Vagina (tissue), 2 donors: ENCODE measurements at places on chromosomes 12 and 14.

GRCh38 chr12:115867854-115868253 is 409.6 kb downstream of the MED13L start:
- no peak for DNase-seq

GRCh38 chr14:97379091-97379531 is 581.9 kb downstream of the VRK1 start:
- DNase-seq: no peak

DNA sequence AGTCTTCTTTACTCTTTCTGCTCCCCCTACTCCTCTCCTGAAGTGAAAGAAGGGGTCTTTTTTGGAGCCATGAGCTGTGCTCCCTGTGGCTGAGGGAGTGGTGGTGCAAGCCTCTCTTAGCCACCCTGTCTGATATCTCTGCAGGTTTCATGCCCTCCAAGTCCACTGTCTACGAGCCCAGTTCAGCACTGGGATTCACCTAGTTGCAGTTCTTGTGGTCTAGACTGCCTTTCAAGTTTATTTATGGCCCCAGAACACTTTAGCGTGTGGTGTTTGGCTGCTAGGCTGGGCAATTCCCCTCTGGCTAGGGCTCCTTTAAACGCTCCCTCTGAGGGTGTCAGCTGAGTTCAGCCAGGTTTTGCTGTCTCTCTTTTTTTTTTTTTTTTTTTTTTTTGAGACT is 908.6 kb downstream of the TRHDE start:
- no peak for DNase-seq

DNA sequence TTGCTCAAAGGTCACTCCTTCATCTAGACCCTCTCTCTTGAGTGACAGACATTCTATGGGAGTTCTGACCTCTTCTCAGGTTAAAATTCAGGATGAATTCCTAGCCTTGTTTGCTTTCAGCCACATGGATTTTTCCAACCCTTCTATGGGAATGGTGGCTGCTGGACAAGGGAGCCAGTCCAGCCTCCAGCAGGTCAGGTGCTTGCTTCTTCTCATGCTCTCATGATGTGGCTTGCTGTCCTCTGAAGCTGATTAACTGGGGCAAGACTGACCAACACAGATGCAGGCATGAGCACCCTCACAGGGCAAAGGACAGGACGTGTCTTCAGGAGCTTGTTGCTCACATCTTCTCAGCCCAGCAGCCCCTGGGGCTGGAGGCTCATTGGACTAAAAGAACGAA is 97.2 kb upstream of the SLC35F4 start:
- DNase-seq: no peak

- DNase-seq: no peak
Measured at GRCh38 chr12:45651029-45651428, 78.5 kb upstream of the ARID2 start.

DNA sequence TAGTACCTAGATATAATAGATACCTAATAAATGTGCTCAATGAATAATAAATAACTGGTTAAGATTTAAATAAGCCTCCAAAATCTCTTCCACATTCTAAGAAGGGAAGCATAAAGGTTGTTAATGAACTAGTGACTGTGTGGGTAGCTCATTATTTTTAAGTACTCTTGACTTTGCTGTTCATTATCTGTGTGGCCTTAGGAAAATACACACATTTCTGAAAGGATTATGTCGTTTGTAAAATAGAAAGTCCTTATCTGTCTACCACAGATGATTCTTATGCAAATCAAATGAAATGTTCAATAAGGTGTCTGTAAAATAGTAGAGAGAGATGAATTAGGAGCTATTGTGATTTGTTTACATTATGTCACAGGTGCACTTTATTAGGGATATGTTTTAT is 119.5 kb downstream of the LRRK2 start:
- no peak for DNase-seq

DNA sequence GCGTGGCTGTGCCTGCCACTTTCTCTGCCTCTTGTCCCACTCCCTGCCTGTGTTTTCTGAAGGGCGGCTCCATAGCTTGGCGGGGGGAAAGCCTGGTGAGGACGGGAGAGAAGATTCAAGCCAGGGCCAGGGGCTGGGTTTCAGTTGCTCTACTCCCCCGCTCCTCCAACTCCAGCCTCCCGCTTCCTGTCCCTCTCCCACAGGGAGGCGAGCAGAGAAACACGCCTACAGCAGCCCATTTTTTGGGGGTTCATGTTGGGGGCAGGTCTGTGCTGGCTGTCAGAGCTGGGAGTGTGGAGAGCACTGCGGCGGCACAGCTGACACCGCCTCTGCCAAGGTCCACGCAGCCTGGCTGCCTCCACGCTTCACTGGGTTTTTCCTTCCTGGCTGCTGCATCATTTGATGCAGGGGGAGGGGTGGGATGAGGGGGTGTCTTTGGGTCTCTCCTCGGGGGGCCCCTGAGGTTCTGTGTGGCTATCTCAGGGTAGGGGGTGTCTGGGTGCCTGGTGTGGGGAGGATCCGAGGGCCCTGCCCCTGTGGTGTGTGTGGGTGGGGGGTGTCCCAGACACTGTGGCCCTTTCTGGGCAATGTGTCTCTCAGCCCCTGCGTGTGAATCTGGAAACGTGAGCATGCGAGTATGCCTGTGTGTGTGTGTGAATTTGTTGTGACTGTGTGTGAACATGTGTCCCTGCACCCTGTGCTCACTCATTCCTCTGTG is 10.7 kb upstream of the KRT80 start:
- no peak for DNase-seq

DNA sequence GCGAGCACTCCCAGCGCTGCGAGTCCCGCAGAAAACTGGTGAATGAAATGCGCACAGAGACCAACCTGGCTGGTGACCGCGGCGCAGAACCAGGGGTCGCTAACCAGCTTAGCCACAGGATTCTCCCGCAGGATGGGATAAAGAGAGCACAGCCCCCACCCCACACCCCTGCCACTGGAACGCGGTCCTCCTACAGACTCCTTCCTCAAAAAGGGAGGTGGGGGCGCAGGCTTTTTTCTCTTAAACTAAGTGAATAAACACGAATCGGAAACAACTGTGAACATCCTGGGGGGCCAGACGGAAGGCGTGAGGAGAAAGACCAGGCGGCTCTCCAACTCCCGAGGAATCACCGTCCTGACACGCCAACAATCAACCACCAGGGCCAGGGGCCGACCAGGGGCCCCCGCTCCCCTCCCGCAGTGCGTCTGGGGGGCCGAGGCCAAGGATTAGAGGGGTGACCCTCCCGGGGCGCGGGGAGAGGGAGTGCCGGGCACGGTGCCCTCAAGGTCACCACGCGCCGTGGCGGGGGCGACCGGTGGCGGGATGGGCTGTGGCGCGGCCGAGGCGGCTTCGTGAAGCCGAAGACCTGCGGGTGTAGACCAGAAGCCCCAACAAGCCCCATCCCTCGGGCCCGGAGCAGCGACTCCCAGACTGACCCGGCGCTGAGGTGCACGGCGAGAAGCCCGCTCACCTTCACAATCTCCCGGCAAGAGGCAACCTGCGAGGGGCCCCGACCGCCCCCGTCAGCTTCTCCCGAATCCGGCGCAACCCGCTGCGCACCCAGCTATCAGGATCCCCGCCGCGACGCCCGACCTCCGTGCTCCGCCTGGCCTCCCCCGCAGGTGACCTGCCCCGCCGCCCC is 704 bp downstream of the ATP2B1 start:
- DNase-seq: peak; percentile 88
